ENCODE measurements at places on chromosomes 5 and 9.

DNA sequence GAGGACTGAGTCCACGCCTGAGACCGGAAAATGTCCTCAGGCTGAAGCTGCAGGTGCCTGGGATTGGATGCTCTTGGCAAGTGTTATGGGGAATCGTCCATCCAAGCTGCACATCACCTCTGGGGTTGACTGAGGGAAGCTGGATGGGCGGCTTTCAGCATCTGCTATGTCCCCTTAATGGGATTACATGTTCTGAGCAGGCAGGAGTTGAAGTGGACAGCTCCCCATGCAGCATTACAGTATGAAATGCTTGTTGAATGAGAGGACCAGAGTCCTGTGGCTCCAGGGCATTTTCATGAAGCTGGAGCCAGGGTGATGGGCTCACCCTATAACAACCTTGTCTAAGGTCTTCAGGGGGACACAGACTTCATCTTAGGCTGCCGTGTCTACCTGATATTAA, 270.9 kb downstream of the HSPA4 start:
- no peak for DNase-seq

DNA sequence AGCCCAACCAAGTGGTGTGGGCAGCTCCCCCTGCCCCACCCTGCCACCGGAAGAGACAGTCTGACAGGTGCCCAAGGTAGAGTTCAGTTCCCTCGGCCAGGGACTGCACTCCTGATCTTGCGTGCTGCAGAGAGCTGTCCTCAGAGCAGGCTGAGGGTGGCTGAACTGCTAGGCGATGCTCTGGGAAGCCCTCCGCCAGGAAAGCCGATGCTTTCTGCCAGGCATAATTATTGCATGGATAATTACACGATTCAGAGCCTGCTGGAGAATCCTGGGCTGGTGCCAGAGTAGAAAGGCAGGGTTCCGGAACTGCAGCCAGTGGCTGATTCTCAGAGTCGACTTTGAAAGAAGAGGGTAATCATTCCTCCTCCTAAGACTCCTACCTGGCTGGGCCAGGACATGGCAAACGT, 19.3 kb downstream of the KCNIP1 start:
- DNase-seq = no peak

GRCh38 chr5:160938532-160938931, 86.5 kb upstream of the ATP10B start:
- DNase-seq = no peak

DNA sequence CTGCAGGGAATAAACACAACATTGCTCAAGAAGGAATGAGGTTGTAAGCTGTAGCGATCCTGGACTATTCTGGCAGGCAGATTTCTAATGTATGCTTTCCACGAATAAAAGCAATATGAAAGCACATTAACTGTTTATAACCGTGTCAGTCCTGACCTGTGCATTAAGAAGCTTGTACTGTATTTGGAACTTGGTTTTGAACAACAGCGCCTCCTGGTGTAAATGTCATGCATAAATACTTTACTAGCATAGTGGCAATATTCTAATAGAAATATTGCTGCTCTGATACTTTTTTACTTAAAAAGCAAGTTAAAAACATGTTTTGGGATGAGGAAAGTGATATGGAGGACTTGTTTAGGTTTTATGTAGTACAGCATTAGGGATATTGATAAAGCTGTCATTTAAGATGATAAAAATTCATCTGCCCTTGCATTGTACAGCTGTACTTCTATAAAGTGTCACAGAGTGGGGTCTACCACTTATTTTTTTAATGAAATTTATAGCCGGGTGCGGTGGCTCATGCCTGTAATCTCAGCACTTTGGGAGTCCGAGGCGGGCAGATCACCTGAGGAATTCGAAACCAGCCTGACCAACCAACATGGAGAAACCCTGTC, 70.7 kb upstream of the GNE start:
- no peak for DNase-seq

DNA sequence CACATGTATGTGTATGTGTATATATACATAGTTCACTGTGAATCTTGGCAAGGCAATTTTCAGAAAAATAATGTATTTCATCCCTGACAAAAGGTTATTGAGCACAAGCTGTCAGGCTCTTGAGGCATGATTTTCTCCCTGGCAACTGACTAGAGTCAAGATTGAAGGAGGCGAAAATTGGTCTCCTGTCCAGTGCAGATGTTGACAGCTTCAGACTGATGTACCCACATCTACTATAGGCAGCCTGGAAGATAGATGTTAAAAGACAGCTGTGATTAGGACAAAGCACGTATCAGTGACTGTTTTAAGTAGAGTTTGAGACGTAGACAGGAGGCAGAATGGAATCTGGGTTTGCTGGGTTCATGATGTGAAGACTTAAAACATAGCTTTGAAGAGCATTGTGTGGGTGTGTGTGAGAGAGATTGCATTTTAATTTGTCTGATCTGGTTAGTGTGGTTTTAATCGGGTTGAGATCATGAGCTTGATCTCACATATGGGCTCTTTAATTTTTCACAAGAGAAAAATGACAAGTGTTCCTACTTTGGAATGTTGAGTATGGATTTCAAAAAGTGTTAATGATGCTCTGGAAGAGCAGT, 39.1 kb downstream of the CTNNA1 start:
- no peak for DNase-seq

DNA sequence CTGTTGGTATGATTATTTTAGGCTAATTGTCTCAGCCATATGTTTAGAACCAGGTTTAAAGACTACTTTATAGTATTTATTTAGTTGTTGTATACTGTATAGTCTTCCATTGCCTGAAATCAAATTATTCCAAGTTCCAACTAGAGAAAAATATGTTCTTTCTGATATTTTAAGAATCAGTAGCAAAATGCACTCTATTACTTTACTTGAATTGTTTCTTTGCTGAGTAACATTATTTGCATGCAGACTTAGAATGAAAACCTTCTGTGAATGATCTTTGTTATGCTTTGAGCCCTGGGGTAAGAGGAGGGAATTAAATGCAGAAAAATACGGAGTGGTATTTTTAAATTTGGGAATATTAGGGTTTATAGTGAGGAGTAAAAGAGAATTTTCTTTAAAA, 47.9 kb downstream of the MEGF10 start:
- DNase-seq = no peak

DNA sequence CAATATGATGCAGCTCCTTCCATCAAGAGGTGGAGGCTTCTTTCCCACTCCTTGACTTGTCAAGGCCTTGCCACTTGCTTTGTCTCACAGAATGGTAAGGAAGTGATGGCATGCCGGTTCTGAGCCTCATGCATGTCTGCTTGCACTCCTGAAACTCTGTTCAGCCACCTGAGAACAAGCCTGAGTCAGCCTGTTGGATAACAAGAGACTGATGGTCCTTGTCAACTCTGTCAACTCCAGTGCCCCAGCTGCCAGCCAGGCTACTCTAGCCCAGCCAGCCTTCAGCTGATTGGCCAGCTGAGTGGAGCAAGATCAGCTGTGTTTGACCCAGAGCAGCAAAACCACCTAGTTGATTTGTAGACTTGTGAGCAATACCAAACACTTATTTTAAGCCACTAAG, 4.4 kb upstream of the TENT4A start:
- no peak for DNase-seq

- no peak for DNase-seq
Measured at GRCh38 chr5:36664766-36665165, 58.4 kb downstream of the SLC1A3 start.

GRCh38 chr9:116998305-116998704, 311.2 kb downstream of the TRIM32 start:
- DNase-seq = no peak

DNA sequence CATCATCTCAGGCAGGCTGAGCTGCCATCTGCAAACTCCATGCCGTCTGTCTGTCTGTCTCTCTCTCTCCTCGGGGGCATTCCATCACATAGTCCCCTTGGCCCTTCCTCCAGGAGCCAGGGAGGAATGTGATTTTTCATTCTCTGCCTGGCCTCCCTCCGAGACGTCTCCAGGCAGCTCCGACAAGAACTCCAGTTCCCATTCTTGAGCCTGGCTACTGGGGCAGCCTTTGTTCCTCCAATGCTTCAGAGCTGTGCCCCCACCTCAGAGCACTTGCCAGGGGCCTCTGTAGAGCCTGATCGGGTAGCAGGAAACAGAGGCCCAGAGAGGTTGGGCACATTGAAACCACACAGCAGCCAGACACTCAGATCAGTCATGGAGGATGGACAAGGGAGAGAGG, 74.0 kb downstream of the COL27A1 start:
- DNase-seq = no peak

- no peak for DNase-seq
Measured at GRCh38 chr5:107293541-107294210, 377.1 kb downstream of the EFNA5 start.

- DNase-seq = no peak
Measured at GRCh38 chr5:153618867-153619266, 128.4 kb downstream of the GRIA1 start.

Data from C1 segment of cervical spinal cord (tissue), 14 donors.